Esophagus muscularis mucosa (tissue), 4 donors: ENCODE measurements at places on chromosomes 1 and 21.

DNA sequence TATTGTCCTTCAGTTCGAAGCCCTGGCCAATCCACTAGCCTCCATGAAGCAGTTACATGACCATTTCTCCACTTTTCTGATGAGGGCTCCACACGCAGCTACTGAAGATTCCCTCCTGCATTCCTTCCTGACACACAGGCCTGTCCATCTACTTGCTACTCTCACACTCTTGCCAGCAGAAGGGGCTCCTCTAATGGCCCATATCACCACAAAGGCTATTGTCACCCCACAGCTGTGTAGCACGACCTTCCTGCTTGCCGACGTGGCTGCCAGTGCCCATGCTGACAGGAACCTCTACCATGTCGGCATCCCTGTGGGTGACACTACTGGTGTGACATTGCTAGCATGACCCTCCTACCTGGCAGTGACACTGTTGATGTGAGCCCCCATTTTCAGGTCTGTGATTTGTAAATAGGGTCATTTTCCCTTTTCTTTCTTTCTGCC is 1528.6 kb upstream of the TPTE start:
- DNase-seq, result peak; percentile 96

GRCh38 chr1:110426854-110427253 is 19.4 kb upstream of the LAMTOR5 start:
- no peak for DNase-seq

GRCh38 chr1:246591047-246591446 is 24.8 kb downstream of the CNST start:
- DNase-seq, result no peak

GRCh38 chr1:63524201-63524600 is 876 bp downstream of the EFCAB7 start:
- DNase-seq, result no peak

GRCh38 chr1:236204656-236205055 is 62.3 kb downstream of the GPR137B start:
- no peak for DNase-seq

- no peak for DNase-seq
These were observed 640.6 kb downstream of the PTPRU start for GRCh38 chr1:29876902-29877301.

- DNase-seq, result peak; percentile 62
These were observed 37.6 kb downstream of the MAN1C1 start for GRCh38 chr1:25654109-25654660.

GRCh38 chr1:99850459-99851291 is 514 bp downstream of the AGL start:
- no peak for DNase-seq

- no peak for DNase-seq
These were observed 40.9 kb upstream of the TMEM52 start for GRCh38 chr1:1959840-1960479.

- no peak for DNase-seq
These were observed 79.3 kb downstream of the USP25 start for GRCh38 chr21:15809065-15809464.

DNA sequence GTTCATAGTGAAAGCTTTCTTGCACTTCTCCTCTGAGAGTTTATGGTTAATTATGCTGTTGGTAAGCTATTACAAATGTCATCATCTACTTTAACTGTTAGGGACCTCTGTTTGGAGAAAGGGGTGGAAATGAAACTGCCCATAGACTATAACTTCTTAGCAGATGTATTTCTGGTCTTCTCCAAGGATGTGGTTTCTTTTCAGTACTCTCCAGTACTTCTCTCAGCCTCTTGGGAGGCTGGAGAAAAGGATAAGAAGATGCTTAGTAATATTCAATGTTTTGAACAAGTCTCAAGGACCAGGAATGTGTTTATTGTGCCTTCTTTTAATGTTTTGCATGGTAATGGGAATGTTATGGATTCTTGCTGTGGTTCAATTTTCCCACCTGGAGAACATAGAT is 60.4 kb downstream of the LAMC2 start:
- no peak for DNase-seq

DNA sequence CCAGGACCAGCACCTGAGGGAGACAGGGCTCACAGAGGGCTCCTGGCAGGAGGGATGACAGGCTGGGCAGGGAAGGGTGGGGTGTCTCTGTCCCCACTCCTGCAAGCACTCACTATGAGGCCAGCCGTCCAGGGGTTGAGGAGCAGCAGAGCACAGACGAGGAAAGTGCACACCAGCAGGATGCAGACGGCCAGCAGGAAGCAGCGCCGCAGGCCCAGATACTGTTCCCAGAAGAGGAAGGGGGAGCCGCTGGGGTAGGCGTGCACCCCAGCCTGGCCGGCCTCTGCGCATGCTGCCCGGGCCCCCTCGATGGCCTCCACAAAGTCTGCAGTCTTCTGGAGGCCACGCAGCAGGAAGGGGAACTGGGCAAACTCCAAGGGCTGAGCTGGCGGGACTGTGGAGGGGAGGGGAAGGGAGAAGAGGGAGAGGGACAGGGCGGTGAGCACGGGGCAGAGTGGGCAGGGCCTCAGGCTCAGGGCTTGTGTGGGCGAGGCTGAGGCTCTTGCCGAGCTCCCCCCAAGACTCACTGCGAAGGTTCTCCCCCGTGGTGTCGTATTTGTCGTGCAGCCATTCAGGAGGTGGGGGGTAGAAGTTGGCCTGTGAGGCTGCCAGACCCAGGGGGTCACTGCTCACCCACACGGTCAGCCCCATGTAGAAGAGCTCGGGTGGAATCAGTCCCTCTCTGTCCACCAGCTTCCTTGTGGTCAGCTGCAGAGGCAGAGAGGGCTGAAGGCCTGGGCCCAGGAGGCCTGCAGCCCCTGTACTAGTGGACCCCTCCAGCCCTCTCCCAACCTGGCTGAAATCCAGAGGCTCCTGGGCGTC is 16.5 kb downstream of the PTCH2 start:
- no peak for DNase-seq

DNA sequence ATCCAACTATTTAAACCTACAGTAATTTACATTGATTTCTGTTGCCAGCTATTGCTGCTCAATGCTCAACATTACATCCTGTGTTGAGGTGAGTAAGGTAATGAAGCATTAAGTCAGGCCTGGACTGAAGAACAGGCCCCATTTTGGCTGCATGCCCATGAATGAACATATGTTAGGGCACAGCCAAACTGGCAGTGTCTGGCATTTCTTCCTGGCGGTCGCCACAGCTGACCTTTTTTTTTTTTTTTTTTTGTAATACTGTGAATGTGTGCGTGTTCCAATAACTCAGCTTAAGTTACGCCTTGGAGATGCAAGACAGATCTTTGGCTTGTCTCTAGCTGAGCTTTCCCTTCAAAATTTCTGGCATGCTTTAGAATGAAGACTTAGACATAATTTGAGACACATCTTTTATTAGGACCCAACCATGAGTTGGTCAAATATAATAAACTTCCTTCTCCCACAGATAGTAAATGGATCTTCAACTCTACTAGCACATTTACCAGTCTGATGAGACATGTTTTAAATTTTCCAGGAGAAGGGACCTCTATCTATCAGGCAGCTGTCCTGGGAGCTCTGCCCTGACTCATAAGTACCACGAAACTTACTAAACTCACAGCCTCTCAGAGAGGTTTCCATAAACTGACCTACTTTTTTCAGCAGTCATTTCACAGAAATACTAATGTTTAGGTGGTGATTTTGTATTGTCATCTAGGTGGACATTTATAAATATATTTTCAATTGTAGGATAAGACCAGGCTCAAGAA is 341.1 kb upstream of the RUNX1 start:
- DNase-seq, result no peak
